ENCODE measurements at places on chromosomes 16 and 17.

- no peak for DNase-seq
Measured at GRCh38 chr17:28072936-28073533, 30.6 kb downstream of the NLK start.

DNA sequence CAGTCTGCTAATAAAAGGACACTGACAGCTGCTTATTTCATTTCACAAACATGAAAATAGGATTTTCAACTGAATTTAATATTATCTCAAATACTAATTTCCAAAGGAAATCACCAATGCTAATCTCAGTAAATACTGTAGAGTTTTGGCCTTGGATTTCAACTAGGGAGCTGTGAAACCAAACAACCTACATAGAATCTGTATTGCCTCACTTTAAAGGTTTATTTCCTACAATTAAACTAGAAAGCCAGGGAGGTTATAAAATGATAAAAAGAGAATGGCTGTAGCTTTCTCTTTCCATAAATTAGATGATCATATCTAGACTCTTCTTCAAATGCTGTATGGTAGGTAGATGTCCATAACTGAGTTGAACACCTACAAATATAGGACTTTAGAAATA is 82.8 kb downstream of the SKAP1 start:
- no peak for DNase-seq

DNA sequence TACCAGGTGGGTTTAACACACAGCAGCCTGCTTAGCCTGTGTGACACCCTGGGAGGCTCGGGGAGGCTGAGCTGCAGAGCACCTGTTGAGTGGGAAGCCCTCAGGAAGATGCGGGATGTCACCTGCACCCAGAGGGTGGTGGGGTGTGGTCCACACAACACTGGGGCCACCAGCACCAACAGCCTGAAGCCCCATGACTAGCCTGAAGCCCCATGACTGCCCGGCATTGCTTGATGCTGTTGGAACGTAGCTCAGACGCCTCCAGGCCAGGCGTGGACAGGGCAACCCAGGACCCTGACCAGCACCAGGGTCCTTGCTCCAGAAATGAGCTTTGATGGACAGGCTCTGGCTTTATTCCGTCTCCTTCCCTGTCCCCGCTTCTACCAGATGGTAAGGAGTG is 76.3 kb upstream of the ZNF469 start:
- no peak for DNase-seq

DNA sequence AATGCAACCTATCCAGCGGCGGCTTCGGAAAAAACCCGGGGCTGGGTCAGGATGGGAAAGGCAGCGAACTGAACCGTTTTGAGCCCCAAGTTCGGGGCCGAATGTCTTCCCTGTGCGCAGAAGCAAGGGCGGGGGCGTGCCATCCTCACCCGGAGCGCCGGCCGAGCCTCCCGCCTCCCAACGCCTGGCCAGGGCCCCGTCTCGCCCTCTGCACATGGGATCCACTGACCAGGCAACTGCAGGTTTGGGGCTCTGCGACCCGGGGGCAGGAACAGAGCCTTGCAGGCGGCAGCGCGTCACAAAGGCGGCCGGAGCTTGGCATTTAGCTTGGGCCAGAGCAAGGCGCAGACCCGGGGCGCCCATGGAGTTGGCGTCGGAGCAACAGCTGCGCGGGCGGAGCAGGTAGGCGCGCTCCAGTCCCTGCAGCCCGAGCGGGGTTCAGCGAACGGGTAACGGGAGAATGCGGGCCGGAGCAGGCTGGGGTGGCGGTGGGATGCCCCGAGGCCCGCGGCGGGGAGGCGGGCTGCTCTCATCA is at the start of gene FBXO39:
Gene FBXO39, plus strand, starts transcription at position 345 of the 535 bp plus-strand sequence. CDS start 3,654 bp downstream, outside the sequence.
- peak; percentile 56 for DNase-seq

DNA sequence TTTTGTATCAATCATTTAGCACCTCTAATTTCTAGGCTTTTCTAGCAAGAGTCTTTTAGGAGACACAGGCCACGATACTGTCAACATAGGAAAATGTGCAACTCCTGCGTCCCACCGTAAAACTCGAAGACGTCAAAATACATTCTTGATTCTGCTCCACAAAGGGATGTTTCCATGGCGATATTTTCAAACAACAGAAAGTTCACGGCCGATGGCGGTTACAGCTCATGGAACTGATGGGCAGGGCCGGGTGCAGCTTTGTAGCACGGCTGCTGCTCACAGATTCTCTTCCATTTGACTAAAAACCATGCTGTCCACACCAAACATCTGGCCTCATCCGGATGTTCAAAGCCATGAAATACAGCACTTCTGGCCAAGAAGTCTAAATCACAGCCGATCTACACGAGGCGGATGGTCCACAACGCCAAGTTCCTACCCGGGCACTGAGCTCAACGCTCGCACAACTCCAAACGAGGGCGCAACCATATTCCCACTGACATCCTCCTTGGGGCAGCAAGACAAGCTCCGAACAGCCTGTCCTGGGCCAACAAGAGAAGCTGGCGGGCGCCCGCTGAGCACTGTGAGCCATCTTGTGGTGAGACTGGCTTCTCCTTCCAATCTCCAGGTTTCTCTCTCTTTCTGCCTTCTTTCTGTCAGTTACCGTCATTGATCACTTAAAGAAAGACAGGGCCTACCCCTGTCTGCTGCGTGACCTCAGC is 79.8 kb downstream of the ZNF778 start:
- DNase-seq: no peak

- DNase-seq: no peak
Measured at GRCh38 chr16:57634171-57634570, 5.7 kb downstream of the ADGRG1 start.

GRCh38 chr17:73941919-73942530 is 261.5 kb upstream of the RPL38 start:
- no peak for DNase-seq

GRCh38 chr17:76451506-76451905 is 1.4 kb downstream of the UBE2O start:
- no peak for DNase-seq

DNA sequence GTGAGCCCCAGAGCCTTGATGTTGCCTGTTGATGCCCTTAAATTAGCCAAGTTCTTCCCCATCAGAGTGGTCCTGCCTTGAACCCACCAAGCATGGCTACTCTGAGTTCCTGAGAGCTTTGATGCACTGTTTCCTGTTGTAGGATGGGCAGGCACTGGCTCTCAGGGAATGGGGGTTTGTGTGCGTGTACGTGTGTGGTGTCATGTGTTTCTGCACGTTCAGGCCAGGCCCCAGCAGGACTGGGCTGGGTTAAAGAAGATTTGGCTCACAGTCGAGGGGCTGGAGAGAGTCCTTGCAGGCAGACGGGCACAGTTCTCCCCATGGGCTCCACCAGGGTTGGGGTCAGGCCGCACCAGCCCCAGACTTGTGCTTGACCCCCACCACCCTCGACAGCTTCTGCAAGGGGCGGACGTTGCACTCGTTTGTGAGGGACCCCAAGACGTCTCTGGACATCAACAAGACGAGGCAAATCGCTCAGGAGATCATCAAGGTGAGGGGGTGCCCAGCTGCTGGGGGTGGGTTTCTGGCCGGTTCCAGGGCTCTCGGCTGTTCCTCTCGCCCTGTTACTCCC is 23.4 kb upstream of the LGALS9 start:
- DNase-seq: no peak

DNA sequence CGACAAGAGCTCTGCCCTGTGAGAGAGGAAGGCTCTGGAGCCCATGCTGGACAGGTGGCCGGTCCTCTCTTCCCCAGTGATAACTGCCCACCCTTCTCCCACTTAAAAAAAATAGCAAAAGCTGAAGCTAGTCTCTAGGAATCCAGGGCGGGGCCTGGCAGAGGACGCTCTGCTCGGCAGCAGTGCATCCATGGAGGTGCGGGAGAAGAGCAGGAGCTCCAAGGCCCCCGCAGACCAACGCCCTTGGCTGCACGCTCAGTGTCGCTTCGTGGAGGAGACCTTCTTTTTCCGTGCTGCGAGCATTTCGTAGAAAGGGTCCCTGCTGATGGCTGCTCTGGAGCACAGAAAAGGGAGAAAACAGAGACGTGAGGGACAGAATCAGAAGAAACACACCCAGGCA is 98.6 kb upstream of the DNAH17 start:
- no peak for DNase-seq

DNA sequence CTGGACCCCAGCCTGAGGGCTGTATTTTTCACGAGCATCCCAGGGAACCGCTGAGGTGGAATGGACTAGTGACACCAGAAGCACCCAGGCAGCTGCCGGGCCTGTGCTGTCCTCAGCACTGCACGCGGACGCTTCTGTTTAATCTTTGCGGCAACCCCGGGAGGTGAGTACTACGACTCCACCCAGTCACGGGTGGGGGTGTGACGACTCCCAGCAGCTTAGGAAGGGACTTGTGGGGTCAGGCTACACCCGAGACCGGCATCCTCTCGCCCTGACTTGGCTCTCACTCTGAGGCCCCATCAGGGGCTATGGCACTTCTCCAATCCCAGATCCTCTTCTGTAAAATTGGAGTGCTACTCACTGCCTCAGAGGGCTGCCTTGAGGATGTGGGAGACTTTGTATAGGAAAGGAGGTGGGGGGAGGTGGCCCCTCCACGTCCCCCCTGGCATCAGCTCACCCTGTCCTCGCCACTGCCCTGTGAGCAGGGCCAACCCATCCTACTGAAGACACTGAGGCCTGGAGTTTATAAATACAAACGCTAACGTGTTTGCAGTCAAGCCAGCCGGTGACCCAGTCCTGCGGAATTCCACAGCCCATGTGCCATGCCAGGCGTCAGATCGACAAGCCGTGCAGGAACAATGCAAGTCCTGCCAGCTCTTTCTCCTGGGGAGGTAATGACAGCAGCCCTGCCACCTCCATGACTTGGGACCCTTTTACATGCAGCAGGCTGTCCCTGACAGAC is 44.4 kb downstream of the PPL start:
- DNase-seq: no peak

DNA sequence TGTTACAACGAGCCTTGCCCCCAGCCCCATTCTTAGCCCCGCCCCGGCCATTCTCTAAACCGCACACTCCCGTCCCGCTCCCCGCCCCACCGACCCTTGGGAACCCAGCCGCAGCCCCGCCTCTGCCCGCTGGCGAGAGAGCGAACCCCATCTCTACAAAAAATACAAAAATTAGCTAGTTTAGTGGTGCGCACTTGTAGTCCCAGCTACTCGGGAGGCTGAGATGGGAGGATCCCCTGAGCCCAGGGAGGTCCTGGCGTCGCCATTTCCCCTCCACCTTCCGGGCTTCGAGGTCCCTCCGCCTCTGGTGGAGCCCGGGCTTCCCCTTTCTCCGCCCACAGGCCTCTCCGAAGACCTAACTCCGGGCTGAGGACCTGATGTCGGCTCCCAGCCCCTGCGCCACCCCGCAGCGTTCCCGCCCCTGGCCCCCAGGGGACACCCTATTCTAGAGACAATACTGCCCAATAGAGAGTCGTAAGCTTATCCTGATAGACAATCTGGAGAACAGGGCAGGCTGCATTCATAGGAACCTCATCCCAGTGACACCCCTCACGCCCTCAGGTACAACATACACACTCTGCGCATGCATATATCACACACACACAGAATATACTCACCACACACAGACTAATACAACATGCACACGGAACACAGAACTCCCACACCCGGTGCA is 480 bp upstream of the PROCA1 start:
- peak; percentile 78 for DNase-seq

DNA sequence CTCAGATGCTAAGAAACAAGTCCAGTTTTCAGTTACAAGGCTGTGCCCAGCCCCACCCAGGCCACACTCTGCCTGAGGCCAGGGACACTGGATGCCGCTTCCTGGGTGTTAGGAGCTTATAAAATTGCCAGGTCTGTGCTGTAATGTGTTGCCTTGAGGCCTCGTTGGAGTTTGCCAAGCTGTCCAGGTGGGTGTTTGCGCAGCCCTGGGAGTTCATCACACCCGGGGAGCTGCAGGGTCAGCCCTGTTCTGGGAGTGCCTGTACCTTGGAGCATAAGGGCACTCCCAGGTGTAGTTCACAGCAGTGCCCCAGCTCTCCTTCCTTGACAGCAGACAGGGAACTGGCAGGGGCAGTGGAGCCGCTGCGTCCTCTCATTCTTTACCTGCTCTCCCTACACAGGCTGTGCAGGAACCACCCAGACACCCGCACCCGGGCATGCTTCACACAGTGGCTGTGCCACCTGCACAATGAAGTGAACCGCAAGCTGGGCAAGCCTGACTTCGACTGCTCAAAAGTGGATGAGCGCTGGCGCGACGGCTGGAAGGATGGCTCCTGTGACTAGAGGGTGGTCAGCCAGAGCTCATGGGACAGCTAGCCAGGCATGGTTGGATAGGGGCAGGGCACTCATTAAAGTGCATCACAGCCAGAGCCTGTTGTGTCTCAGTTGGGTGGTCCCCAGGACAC is 1.6 kb downstream of the GFER start:
- DNase-seq: no peak

- peak; percentile 68 for DNase-seq
Measured at GRCh38 chr17:82400206-82400605, 17.9 kb upstream of the HEXD start.

- DNase-seq: no peak
Measured at GRCh38 chr17:57289613-57290012, 33.3 kb downstream of the MSI2 start.

DNA sequence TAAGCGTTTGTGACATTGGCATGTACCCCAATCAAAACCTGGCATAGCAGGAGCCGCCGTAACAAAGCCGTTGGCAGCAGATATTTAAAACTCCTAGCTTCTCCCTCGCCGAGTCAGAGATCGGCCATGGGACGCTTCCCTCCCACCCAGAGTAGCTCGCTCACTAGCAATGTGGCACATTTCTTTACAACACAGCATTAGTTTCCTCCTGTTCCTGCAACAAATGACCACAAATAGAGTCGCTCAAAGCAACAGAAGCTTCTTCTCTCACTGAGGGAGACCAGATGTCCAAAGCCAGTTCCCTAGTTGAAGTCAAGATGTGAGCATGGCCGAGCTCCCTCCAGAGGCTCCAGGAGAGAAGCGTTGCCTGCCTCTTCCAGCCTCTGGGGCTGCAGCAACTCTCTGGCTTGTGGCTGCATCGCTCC is 106.7 kb downstream of the RBFOX3 start:
- no peak for DNase-seq

DNA sequence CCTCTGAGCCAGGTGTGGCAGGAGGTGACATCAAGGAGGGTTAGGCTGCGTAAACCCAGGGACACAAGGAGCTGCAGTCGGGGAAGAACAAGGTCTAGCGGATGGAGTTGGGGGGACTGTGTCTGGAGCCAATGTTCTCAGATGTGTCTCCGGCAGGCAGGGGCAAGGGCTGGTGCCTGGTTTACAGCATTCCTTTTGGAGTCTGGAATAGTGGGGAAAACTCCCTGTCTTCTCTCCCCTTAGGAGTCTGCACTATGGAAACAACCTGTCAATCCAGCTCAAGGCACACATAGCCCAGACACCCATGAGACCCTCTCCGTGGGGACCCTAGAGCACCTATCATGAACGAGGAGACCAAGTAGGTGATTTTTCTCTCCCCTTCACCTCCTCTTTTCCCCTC is 27.5 kb downstream of the NLRC5 start:
- no peak for DNase-seq

GRCh38 chr17:35621768-35622167 is 34.6 kb downstream of the AP2B1 start:
- DNase-seq: no peak

- DNase-seq: no peak
Measured at GRCh38 chr17:35847006-35847405, 21.7 kb downstream of the HEATR9 start.

DNA sequence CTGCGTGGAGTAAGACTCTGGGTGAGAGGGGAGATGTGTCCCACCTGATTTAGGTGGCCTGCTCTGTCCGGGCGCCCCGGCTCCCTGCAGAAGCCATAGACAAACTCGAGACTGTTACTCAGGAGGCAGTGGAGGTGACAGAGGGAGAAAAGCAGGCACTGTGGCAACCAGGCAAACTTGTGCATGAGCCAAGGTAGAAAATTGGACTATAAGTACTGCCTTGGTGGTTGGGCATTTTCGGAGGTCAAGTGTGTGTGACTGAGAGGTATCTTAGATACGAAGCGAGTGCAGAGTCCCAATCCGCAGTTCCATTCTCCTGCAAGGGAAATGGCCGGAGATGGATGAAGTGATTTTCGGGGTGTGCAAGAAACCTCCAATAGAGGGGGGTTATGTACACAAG is 27.1 kb upstream of the SPACA3 start:
- DNase-seq: no peak
